ENCODE measurements at places on chromosomes 3 and 15.
A peak's percentile ranks its signal among the peaks of the same experiment; 100 is the strongest.

GRCh38 chr3:99714146-99714545 is 75.8 kb downstream of the COL8A1 start:
- no peak for DNase-seq

GRCh38 chr15:68354923-68355322 is 77.0 kb downstream of the ITGA11 start:
- DNase-seq = no peak

DNA sequence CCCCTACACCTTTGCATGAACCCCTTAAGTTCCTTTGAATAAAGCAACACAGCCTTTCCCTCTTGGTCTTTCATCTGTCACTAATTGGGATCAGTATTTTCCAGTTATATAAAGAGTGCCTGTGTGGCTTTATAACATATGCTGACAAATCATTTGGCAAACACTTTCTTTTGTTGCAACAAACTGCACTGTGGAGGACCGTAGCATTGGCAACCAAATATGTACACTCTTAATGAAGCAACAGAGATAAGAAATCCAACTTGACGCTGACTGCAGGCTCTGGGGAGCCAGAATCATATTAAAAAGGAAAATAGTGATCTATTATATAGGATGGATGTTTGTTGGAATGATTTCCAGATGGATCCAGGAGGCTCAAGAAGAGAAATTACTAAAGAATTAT is 120.1 kb upstream of the PRICKLE2 start:
- DNase-seq = no peak

DNA sequence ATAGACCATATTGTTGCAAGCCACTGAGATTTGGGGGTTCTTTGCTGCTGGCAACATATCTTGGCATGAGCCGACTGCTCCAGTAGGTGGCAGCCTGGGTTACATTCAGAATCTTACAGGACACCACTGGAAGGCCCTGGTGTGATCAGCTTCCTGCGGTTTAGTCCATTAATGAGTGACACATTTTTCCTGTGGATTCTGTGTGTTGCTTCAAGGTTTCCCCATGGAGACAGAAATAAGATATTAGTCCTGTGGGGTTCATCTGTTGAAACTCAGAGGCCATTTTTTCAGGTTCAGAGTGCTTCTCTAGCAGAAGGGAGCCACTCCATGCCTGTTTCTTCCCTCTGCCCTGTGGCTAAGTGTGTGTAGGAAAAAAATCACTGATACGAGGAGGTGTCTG is 116.2 kb downstream of the MFSD1 start:
- no peak for DNase-seq

DNA sequence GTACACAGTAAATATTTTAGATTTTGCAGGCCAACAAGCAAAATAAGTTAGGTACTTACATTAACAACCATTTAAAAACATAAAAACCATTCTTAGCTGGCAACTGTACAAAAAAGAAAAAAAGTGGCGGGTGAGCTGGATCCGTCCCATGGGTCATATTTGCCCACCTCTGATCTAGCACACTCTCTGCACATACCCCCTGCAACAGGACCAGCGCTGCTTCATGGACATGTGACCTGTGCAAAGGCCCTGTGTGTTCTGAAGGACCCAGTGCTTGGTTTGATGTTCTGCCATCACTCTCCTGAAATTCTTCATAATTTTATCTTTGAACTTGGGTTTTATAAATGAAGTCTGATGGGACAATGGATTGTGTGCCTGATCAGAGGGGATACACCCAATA is 72.5 kb upstream of the ACAN start:
- no peak for DNase-seq

DNA sequence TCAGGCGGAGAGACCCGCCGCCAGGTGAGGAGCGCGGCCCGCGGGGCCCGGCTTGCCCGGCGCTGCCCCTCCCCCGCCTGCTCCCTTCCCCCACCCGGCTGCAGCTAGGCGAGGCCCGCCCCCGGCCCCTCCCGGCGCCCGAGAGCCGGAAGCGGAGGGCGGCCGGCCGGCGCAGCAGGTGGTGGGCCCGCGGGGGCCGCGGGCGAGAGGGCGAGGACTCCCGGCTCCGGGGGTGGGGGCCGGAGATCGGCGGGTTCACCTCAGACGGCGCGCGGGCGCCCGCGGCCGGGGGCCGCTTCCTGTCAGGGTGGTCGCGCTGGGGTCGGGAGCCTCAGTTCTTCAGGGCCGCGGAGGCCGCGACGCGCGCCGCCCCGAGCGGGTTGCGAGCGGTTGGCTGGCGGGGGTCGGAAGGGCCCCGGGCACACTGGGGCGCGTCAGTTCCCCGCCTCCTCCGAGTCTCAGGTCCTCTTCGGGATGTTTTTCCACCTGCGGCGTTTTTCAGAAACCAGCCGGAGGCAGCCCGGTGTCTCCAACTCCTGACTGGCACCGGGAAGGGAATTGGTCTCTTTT is 395 bp downstream of the ZFAND6 start:
- DNase-seq = no peak

- DNase-seq = no peak
Observed at GRCh38 chr3:155846119-155846518, 8.1 kb downstream of the SLC33A1 start.

GRCh38 chr15:42608110-42608531 is 32.7 kb downstream of the STARD9 start:
- DNase-seq = peak; percentile 15

DNA sequence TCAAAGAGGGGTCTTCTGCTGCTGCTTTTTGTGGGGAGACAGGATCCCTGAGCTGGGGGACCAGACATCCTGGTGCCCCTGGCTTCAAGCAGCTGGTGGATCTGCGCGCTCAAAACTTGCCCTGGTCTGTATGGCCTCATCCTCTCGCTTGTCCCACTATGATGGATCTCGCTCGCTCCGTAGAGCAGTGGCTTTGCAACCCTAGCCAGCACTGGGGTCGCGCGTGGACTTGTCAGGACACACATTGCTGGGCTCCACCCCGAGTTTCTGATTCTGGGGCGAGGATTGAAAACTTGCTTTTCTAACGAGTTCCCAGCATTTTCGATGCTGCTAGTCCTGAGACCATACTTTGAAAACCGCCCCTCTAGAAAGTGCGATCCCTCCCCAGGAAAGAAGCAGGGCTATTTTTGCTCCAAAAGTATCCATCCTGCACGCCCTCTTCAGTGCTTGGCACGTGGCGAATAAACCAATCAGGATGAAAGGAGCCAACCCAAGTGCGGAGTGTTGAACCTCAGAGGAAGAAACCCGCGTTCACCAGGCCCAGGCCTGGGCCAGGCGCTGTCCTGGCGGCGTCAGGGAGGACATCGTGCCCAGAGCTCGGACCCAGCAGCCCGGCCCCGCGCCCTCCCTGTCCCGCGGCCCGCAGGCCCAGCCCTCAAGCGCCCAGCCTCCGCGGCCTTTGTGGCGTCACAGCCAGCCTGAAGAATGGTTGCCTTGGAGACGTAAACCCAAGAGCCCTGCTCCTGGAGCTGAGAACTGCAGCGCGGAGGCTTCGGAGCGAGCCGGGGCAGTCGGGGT is at the start of gene CFAP100:
Gene CFAP100, plus strand, starts transcription at position 731 of the 798 bp plus-strand sequence. CDS start 1,092 bp downstream, outside the sequence.
- no peak for DNase-seq

DNA sequence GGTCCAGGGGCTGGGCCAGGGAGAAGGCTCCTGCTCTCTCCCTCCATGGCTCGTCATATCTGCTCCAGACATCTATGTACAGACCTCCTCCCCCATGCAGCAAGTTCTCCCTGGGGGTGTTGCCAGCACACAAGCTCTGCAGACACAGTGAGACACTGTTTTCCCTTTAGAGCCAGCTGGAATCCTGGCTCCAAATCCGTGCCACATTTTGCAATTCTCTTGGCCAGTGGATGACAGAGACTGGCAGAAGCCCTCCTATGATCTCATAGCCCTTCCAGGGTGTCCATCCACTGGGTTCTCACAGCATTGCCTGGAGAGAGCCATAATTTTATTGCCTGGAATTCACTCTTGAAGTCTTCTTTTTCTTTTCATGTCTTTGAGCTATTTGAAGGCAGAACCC is 203.9 kb downstream of the TLE3 start:
- DNase-seq = no peak

Measured in stimulated activated CD8-positive, alpha-beta memory T cell treated with anti-CD3 and anti-CD28 coated beads, Interleukin-7, amount 100 ng/mL, for 1 hour (primary cell).